ENCODE measurements at places on chromosomes 16 and 17.

DNA sequence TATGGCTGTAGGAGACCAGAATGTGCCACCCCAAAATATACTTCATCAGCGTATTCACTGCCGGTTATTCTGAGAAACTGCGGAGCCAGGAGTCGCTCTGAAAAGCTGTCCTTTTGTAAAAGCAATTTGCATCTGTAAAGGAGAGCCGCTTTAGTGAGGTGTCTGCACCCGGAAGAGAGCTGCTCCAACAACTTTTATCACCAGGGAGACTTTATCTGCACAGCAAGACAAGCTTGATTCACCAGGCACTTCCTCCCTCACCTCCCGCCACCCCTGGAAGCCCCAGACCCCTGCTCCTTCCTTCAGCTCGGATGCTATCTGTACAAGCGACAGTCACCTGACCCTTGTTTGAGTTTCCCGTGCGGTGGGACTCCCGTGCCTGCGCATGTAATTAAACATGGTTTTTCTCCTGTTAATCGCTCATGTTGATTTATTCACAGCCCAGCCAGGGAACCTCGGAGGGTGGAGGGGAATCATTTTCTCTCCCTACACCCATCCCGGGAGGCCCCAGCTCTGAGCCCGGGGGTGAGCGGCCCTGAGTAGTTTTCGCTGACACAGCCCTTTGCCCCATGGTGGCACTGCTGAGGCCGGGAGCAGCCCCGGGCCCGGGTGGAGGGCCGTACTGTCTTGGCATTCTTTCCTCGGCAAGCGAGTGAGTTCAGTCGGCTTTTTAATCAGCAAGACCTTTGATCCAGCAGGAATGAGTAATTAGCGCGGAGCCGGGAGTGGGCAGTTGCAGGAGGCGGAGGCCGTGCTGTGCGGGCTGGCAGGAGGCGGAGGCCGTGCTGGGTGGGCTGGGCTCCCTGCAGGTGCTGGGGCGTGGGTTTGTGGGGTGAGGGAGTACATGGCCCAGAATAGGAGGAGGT lies 222.7 kb upstream of the CIBAR2 start:
- DNase-seq, result no peak

DNA sequence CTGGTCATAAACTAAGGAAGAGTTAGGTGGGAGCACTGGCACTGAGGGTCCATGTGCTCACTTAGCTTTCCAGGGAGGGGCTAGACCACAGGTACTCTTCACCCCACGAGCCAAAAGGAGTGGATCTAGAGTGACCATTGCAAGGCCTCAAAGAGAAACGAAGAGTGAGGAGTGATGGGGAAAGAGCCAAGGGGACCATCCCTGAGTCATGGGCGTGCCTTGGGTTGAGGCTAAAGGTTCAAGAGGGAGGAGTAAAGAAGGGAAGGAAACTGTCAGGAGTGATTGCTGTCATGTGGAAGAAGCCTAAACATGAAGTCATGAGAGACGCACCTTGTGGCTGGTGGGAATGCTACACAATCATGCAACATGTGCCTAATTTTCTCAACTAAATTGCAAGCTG lies 141.0 kb downstream of the CDH13 start:
- DNase-seq, result no peak

- no peak for DNase-seq
These were observed 56.4 kb upstream of the MGAT5B start for GRCh38 chr17:76811834-76812233.

DNA sequence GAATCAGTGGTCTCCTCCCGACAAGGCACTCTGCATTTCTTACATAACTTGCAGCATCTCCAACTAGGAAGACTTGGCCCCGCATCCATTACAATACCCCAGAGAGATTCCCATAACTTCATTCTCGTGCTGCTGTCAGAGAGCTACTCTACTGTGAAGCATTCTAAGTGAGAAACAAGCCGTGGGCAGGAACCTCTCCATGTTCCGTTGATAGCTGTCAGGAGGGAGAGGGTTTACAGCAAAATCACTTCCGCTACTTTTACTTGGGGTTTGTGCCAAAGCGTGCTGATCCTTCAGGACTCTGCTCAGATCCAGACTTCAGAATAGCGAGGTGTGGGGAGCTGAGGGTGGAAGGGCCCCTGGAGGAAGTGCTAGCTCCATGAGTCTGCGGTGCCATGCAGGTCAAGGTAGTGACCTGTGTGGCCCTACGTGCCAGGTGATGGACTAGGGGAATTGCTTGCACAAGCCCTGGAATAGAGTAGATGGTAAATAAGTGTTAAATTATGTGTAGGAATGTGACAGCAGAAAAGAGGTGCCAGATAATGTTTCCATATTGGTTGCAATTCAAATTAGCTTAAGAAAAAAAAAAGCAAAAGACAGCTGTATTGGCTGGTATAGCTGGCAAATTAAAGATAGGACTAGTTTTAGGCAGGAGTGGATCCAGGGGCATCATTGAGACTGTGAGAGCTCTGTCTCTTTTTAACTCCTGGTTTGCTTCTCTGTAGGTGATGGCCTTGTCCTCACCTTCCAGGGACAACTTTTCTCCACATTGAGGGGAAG lies 358.5 kb upstream of the ERCC4 start:
- DNase-seq, result no peak

- DNase-seq, result no peak
These were observed 115.9 kb downstream of the ANKRD11 start for GRCh38 chr16:89374393-89374960.

GRCh38 chr16:51267681-51268080 lies 116.6 kb upstream of the SALL1 start:
- DNase-seq, result no peak

DNA sequence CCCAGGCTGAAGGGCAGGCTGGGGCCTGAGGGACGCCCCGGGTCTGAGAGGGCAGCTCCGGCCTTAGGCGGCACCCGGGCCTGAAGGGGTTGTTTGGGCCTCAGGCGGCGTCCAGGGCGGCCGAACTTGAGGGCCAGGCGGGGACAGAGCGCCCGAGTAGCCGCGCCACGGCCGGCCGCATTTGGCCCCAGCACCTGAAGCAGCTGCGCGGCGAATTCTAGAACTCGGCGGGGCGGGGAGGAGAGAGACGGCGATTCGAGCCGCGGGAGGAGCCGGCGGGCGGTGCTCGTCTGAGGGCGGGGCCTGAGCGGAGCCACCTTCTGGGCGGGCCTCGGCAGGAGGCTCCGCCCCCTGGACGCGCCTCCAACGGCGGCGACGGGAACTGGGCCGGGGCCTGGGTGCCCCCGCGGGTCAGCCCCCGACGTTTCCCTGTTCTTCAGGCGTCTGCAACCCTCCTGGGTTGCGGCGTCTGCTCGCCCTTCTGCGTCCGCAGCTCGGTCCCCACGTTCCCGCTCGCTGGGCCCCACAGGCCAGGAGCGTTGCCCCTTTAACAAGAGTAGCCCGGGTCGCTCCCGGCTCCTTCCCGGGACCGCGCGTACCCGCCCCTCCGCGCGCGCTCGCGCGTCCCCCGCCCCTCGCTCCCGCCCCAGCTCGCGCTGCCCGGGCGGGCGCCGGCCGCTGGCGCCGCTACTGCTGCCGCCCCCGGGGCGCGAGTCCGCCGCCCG lies at the start of the genes INCA1 and KIF1C:
Gene INCA1, minus strand, starts transcription at position 221 of the 725 bp plus-strand sequence. CDS start 3,085 bp downstream, outside the sequence.
Gene KIF1C, plus strand, starts transcription at position 649 of the 725 bp plus-strand sequence. CDS start 2,297 bp downstream, outside the sequence.
- DNase-seq, result peak; percentile 84

- no peak for DNase-seq
These were observed 40.4 kb downstream of the NXPH3 start for GRCh38 chr17:49616086-49616485.

DNA sequence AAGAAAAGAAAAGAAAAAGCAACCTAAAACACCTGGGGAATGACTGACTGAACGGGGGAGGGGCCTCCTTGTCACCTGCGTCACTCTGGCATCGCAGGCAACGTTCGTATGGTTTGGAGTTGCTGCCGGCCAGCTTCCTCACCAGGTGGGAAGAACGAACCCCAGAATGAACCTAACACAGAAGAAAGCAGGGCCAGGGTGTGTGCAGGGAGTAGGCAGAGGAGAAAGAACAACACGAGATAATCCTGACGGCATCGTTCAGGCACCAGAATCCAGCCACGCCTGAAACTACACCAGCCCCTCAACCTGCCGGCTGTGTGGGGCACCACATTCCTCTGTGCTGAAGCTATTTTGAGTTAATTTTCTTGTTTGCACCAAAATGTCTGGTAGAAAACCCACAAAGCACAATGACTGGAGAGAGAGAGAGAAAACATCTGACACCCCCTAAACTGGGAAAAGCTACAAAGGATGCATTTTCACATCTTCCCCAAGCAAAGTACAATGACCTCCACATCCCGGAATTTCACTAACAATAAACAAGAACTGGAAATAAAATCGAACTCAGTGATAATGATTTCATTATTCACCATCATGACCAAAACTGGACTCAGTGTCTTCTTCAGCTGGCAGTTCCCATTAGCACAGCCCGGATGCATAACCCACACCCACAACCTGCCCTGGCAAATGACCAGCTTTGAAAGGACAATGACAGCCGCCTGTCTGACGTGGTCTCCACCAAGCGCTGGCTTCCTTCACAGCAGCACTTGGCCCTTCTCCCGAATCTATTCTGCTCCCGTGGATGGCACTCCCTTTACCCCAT lies 23.6 kb downstream of the RAB40B start:
- peak; percentile 15 for DNase-seq

DNA sequence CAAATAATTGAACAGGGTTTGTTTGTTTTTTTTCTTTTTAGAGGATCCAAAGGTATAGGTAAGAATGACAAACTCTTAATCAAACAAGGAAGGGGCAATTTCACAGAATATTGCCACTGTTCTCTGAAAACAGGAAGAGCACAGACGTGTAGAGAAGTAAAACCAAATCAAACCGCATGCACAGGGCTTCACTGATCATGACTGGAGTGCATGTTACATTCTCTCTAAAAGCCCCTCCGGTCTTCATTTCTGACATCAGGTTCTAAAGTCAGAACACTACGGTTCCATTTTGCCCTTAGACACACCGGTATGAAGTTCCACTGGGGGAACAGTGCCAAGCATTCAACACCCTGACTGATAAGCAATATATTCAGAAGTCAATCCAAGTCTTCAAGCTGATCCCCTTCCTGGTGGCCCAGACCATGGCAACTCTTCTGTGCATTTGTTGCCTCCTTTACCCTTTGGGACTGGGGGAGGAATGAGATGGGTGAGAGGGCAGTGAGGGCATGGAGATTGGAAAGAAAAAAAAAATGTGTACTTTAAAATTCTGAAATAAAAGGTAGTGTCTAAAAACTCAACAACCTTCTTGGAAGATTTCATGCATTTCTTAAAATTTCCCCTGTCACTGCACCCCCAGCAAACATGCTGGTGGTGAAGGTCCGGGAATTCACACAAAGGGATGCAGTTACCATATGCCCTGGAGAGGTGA lies 1.4 kb downstream of the MMD start:
- DNase-seq, result no peak

DNA sequence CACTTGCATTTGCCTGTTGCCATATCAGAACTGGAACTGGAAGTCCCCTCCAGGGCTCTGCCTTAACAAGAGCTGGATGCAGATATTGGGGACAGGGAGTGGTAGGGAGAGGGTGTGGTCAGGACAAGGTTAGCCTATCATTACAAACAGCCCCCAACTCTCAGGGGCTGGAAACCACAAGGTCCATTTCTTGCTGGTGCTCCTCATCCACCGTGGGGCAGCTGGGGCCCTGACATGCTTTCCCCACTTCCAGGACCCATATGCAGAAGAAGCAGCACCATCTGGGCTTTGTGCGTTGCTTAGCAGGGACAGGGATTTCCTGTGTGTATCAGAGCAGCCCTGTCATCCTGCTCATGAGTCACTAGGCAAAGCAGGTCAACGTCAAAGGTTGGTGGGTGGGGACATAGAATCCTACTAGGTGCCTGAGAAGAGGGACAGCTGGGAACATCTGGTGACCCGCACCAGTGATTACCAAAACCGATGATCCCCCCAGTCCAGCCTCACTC lies 26.9 kb downstream of the RGS9 start:
- DNase-seq, result no peak

All from NCI-H345 (cell line).